ENCODE measurements at places on chromosomes 13 and 19.
A peak's percentile ranks its signal among the peaks of the same experiment; 100 is the strongest.

DNA sequence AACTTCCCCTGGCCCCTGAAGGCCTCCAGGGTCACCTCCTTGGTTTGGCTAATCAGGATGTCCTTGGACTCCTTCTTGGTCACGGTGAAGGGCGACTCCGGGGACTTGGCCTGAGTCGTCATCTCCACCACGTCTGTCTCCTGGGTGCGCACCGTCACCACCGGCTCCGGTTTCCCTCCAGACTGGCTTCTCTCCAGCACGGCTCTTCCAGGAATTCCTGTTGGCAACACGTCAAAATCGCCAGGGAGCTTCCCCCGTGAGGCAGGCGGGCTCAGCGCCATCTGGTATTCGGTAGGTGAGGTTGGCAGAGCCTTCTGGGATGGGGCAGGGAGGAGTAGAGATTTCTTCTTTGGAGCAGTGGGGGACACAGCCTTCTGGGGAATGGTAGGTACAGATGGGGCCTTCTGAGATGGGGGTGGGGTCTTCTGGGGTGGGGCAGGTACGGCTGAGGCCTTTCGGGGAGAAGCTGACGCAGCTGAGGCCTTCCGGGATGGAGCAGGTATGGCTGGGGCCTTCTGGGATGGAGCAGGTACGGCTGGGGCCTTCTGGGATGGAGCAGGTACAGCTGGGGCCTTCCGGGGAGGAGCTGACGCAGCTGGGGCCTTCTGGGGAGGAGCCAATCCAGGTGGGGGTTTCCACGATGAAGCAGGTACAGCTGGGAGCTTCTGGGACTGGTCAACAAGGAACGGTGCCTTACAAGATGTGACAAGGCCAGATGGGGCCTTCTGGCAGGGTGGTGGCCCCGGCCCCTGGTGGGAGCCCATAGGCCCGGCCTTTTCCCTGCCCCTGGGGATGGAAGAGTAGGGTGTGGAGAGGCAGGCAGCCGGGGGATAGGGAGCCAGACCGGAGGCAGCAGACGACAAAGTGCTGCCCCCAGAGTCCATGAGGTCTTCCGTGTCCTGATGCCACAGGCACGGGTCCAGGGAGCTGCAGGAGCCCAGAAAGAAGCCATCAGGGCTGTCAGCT, 3.8 kb downstream of the GARIN5B start:
- no peak for DNase-seq

DNA sequence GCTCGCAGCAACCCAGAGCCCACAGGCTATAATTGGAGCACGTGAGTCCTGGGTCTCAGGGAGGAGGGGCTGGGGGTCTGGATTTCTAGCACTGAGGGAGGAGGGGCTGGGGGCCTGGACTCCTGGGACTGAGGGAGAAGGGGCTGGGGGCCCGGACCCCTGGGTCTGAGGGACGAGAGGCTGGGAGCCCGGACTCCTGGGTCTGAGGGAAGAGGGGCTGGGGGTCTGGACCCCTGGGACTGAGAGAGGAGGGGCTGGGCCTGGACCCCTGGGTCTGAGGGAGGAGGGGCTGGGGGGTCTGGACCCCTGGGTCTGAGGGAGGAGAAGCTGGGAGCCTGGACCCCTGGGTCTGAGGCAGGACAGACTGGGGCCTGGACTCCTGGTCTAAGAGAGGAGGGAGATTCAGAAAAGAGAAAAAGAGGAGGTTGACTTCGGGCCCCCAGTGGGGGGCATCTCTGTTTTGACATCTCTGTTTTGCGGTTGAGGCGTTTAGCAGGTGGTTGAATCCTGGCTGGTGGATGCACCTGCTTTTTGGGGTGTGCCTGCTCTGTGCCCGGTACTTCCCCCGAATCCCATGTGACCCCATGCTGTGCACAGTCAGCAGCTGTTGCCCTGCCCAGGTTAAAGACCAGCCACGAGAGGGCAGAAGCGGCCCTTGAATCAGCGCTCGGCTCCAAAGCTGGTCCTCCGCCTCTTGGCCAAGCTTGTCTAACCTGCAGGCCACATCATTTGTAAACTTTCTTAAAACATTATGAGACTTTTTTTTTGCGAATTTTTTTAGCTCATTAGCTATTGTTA, 10.5 kb downstream of the PVR start:
- DNase-seq = peak; percentile 36

DNA sequence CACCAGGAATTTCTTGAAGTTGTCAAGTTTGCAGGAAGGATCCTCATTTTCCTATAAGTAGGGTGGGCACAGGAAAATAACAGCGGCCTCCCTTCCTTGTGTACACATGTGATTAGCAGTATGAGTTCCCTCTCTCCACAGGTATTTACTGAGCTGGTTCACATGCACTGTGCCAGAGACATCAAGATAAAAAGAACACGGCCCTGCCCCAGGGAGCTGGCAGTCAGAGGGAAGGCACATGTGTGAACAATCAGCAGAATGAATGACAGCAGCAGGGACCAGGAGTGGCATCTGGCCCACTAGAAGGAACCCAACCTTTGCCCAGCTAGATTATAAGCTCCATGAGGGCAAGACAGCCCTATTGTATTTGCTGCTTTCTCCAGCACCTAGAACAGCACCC, 13.9 kb downstream of the DOCK9 start:
- DNase-seq = no peak

GRCh38 chr13:45301263-45301662, 39.7 kb downstream of the TPT1 start:
- no peak for DNase-seq

DNA sequence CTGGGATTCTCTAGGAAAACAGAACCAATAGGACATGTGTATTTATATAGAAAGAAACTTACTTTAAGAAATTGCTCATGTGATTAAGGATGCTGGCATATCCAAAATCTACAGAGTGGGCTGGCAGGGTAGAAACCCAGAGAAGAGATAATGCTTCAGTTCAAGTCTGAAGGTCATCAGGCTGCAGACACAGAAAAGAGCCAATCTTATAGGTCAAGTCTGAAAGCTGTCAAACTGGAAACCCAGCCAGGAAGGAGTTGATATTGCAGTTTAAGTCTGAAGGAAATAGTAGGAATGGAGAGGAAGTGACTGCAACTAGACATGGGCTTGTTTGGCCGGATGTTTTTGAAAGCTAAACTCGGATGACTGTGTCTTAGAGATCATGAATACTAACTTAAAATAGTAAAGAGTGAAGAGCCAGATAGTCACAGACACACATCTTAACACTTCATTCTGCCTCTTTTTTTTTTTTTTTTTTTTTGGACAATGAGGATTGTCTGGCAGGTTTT, 125.3 kb upstream of the GPC6 start:
- no peak for DNase-seq

DNA sequence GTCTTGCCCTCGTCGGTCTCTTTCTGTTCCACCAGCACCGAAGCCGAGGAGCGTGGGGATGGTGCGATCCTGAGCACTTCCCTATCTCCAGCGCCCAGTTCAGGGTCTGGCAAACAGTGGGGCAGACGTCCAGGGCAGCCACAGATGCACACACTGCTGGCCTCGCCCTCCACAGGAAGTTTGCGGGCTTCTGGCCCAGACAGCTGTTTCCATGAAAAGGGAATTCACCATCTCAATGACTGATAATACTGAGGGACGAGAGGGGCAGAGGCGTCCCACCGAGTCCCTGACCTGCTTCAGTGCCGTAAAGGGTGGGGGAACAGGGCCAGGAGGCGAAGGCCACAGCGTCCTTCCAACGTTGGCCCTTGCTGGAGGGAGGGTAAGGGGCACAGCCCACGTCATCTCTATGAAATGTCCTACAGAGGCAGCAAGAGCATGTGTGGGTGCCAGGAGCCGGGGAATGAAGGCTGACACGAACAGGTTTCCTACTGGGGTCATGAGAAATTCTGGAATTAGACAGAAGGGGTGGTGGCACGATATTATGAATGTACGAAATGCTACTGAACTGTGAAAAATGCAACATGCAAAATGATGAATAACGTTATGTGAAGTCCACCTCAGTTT, 19.5 kb downstream of the SHC2 start:
- no peak for DNase-seq

DNA sequence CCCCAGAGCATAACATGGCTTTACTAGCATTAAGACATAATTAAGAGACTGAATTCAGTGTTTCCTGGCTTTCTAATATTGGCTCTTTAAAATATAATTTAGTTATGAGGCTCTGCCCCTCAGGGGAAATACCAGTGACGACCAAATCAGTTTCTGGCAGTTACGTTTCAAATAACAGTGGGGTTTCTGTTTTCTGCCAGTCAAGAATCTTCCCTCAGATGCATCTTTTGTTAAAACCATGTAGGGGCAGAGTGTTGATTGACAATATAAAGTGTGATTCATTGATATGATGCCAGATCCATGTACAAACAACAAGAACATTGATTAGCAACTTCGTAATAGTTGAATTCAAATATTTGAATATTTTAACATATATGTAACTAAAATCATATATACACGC, 1169.7 kb downstream of the DIAPH3 start:
- no peak for DNase-seq

GRCh38 chr13:79281339-79281747, 124.7 kb downstream of the RBM26 start:
- DNase-seq = no peak

GRCh38 chr13:99926014-99926731, 45.4 kb downstream of the ZIC5 start:
- DNase-seq = no peak

DNA sequence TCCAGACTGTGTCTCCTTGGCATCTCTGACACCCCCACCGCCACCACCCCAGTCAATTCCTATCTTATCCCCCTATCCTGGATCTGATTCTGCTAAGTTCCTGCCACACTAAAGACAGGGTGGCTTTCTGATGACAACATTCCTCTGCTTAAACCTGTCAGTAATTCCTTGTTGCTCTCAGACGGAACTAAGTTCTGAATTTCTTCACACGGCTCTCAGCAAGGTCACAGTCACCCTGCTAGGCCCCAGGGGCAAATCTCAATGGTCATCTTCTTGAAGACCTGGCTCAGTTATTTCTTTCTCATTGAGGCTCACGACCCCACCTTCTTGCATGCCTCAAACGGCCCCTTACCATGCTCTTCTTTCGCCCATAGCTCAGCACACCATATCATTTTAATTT, 7.6 kb downstream of the ALOX5AP start:
- DNase-seq = no peak

- no peak for DNase-seq
These were observed 51.6 kb downstream of the UFM1 start for GRCh38 chr13:38401276-38401675.

DNA sequence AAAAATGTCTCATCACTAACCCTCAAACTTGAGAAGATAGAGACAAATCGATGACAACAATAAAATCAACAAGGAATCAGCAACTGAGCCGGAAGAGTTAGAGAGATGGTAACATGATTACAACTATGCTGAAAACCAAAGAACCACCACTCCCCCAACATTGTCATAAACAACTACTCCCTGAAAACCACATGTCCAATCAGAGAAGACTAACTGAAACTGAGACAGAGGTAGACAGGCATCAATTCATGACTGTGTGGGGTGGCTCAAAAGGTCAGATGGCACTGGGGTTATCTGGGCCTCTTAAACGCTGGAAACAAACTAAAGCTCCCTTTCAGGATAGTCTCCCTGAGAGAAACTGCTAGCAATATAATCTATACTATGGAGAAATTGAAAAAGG, 488.8 kb downstream of the KCTD12 start:
- DNase-seq = no peak

GRCh38 chr13:77502104-77502720, 33.3 kb upstream of the SCEL start:
- no peak for DNase-seq

- no peak for DNase-seq
These were observed at the start of gene CCNA1 for GRCh38 chr13:36432106-36432544. Gene CCNA1, plus strand, starts transcription at chr13:36432495. Its CDS starts 562 bp downstream, at chr13:36433057.

DNA sequence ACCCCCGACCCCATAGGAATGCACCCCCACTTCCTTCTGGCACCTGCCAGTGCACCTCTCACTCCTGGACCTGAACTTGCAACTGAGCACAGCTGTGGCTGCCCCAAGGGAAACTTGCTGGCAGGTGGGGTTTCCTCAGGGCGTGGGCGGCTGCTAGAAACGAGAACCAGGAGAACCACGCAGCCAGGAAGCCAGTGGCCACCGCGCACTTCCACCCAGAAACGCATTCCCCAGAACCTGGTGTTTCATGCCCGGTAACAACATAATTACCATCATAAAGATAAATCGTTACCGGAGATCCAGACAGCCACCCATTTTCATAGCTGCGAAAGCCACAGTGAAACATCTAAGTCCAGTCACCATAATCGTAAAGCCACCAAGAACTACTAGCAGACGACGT, 75.2 kb upstream of the C13orf46 start:
- DNase-seq = no peak

Data from stimulated activated CD8-positive, alpha-beta memory T cell treated with anti-CD3 and anti-CD28 coated beads, Interleukin-7, amount 100 ng/mL, for 1 hour (primary cell).